ENCODE measurements at places on chromosomes 7 and 10.

DNA sequence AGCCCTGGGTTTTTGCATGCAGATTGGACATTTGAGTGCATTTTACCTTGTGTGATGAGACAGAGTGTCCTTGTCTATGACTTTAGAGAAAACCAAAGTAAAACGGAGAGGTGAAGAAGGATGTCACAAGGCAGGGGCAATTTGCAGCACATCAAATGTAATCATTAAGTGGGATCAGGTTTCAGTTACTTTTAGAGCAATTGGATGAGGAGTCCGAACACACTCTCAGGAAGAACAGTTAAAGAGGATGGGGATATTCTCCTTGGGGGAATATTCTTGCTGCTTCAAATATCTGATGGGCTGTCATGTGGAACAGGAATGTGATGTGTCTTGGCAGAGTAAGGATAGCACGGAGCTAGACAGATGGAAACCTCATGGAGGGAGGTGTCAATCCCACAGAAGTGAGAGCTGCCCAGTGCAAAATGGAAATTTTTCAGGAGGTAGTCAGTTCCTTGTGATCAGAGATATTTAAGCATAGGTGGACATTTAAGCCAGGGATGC lies 757 bp downstream of the RAB19 start:
- no peak for DNase-seq

DNA sequence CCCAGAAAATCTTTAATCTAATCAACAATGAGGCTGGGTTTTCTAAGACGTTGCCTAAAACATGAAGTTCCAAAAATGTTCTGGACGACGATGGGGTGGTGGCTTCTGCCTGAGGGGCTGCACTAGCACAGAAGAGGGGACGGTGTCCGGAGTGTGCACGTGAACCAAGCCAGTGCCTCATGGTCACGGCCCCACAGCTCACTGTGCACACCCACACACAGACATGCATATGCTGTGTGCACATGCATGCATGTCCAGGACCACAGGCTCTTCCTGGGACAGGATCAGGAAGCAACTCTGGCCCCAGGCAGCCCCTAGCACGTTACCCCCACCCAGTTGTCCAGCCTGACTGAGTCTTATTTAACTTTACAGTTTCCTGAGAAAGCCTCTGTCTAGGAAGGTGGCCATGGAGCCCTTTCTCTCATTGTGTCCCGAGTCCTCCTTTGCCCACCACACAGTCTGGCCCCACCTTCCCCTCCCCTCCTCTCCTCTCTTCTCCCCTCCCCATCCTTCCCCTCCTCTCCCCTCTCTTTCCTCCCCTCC lies 100.8 kb downstream of the DNAJB6 start:
- DNase-seq = no peak

DNA sequence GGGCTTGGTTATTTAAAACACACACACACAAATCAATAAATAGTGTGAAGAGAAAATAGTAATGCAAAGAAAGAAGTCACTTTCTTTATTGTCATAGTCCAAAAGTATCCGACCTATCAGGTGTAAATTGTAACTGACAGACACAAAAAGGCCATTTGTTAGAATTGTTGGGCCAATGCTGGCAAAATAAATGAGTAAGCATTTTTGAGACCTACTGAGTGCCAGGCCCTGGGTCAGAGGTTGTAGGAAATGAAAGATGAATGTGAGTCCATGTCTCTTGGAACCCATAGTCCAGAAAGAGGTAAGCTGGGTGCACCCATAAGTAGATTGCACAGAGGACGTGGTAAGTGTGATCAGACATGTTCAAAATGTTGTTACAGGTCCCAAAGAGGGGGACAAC lies 13.5 kb upstream of the EGR2 start:
- no peak for DNase-seq

DNA sequence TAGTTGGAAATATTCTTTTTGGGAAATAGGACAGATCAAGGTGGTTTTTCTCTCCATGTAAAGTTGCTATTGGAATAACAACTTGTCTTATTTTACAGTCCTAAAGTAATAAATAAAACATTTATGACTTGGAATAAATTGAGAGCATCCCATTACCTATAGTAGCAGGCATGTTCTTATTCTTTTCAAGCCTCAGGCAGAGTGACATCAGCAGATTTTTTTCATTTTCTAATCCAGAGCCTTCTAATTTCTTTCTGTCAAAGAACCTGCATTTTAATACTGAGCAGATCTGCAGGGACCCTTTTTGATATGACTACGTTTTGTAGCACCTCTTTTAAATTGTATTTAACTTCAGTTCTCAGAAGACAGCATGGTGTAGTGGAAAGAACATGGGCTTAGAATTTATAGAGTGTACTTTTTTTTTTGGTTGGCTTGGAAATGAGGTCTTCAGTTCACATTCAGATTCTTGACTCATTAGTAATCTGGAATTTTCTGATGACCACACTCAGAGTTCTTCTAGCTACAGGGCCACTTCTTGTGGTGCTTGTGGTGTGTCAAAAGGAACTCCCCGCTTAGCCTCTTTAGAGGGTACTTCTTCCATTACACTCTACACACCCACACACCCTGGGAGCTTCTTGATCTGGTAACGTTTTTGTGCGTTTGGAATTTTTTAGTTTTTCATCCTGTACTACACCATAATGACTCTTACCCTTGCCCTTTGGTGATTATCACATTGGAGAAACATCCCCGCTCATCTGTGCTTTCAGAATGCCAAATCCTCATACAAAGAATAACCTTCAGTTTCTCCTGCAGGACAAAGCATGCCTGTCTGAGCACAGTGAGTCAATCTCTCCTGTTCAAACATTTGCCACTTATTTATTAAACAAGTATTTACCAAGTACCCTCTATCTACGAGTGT lies 34.6 kb downstream of the AGK start:
- peak; percentile 63 for DNase-seq

- DNase-seq = no peak
These were observed 43.9 kb upstream of the PDCD4 start for GRCh38 chr10:110827875-110828274.

DNA sequence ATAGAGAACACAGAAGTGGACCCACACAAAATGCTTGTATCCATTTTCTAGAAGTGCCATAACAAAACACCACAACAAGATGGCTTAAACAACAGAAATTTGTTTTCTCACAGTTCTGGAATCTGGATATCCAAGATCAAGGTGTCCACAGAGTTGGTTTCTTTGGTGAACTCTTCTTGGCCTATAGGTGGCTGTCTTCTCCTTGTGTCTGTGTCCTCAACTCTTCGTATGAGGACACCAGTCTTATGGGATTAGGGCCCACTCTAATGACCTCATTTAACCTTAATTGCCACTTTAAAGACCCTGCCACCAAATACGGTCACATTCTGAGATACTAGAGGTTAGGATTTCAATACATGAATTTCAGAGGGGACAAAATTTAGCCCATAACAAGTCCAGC lies 30.8 kb upstream of the C10orf71 start:
- no peak for DNase-seq

- DNase-seq = no peak
These were observed 1624.7 kb upstream of the LRRTM3 start for GRCh38 chr10:65301181-65301580.

- DNase-seq = no peak
These were observed 4.3 kb downstream of the AOC1 start for GRCh38 chr7:150856303-150857275.

- no peak for DNase-seq
These were observed 10.1 kb upstream of the CSTF2T start for GRCh38 chr10:51709324-51709972.

DNA sequence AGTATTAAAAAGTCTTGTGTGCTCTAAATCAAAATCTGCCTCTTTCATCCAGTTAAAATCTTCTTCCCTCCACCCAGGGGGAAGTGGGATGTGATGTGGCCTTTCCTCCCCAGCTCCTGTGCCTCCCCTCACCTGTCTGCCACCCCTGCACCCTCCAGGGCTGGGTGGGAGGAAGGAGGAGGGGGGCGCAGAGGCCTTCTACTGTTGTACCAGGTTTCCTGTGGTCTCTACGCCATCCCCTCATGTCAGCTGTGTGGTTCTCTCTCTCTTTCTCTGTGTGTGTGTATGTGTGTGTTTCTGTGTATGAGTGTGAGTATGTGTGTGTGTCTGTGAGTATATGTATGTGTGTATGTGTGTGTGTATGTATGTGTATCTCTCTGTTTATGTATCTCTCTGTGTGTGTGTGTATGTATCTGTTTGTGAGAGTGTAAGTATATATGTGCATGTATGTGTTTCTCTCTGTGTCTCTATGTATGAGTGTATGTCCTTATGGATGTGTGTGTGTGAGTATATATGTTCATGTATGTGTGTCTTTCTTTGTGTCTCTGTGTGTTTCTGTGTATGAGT lies 45.5 kb upstream of the C10orf71 start:
- DNase-seq = no peak

DNA sequence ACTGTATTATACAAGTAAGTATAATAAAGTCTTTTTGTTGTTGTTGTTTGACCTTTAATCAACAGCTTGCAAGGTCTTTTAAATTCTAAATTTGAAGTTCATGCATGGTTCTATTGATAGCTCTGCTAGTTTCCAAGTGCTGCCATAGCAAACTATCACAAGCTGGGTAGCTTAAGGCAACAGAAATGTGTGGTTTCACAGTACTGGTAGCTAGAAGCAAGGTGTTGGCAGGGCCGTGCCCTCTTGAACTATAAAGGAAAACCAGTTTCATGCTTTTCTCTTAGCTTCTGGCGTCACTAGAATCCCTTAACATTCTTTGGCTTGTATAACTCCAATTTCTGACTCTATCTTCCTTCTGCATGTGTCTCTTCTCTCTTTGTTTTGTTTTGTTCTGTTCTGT lies 1021.9 kb upstream of the AUTS2 start:
- DNase-seq = no peak

GRCh38 chr7:144997512-144997911 lies 161.7 kb upstream of the TPK1 start:
- no peak for DNase-seq

DNA sequence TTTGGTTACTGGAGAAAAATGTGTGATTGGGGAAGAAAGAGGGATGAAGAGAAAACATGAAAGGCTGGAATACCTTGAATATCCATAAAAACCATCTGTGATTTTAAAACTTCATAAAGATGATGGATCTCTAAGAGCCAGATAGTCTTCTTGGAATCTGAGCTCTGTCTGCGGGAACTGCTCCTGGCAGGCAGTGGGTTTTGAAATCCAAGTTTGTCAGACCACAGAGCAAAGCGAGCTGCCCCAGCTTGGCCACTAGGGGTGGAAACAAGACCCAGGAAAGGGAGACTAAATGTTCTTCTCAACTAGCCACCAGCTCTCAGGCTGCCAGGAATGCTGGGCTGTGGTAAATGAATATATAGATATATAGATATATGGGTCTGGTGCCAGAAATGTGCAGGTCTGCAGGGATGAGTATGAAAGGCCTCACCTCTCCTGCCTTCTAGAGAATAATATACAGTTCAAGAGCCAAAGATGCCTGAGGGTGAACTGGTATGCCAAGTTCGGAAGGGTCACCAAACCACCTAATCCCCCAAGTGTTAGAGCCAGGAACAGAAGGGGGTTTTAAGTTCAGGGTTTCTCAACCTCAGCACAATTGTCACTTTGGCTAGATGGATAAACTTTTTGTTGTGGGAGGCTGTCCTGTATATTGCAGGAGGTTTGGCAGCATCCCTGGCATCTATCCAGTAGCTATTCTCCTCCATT lies 208.8 kb downstream of the KCNMA1 start:
- DNase-seq = peak; percentile 65

GRCh38 chr10:71276873-71277272 lies 42.2 kb upstream of the SLC29A3 start:
- no peak for DNase-seq

DNA sequence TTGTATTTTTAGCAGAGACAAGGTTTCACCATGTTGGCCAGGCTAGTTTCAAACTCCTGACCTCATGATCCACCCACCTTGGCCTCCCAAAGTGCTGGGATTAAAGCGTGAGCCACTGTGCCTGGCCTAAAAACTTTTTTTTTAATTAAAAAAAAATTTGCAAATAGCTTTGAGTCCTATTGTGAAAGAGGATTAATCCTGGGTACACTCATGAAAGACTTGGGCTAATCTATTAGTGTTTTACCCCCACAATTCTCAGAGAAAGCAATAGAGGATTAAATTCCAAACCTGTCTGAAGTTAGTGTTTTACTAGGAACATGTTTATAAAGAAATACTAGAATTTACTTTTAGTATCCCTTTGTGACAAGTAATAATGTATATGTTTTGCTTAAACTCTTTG lies 76.9 kb upstream of the ITGB1 start:
- no peak for DNase-seq

- DNase-seq = no peak
These were observed 41.3 kb downstream of the ETV1 start for GRCh38 chr7:13948019-13948801.

GRCh38 chr7:26182706-26183105 lies 17.8 kb downstream of the HNRNPA2B1 start:
- DNase-seq = no peak

DNA sequence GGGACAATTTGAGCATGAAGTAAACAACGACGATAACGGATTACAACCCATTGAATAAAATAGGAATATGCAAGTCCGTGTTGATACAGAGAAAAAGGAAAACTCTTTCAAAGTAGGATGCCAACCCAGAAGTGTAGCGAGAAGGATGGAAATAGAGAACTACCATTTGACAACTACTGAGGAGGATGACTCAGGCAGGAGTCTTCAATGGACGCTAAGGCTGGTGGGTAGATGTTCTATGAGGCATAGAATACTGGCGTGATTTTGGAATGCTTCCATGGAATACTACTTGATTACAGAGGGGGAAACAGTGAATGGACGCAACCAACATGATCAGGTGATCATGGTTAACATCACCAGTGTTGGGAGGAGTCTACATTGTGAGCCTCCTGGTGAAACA lies 828 bp upstream of the CFAP70 start:
- DNase-seq = no peak

DNA sequence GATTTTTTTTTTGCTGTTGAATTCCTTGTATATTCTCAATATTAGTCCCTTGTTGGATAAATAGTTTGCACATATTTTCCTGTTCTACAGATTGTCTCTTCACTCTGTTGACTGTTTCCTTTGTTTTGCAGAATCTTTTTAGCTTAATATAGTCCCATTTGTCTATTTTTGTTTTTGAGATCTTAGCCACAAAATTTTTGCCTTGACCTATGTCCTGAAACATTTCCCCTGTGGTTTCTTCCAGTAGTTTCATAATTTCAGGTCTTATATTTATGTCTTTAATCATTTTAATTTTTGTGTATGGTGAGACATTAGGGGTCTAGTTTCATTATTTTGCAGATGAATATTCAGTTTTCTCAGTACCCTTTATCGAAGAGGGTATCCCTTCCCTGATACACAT lies 92.7 kb downstream of the LANCL2 start:
- no peak for DNase-seq

- DNase-seq = peak; percentile 70
These were observed 161.6 kb upstream of the PRSS1 start for GRCh38 chr7:142587578-142588191.

- no peak for DNase-seq
These were observed 5.7 kb upstream of the CELF2 start for GRCh38 chr10:11011984-11012383.

GRCh38 chr7:84720456-84721097 lies 466.3 kb downstream of the SEMA3D start:
- no peak for DNase-seq

- peak; percentile 12 for DNase-seq
These were observed 56.8 kb downstream of the ZRANB1 start for GRCh38 chr10:124998624-124999291.

- no peak for DNase-seq
These were observed 10.5 kb upstream of the UNC5B start for GRCh38 chr10:71201849-71202248.
